ENCODE measurements at places on chromosomes 12 and 14. TPM values are rescaled to one million over a fixed set of nuclear protein-coding genes. Genes with fewer than 3 reads are reported as not detected.
A peak's percentile ranks its signal among the peaks of the same experiment; 100 is the strongest.

- no peak for DNase-seq
- no peaks in the 10 kb centered on the region for H3K27me3 ChIP-seq
- H3K4me1 ChIP-seq: no peaks in the 10 kb centered on the region
- no peaks in the 10 kb centered on the region for H3K36me3 ChIP-seq
Measured at GRCh38 chr14:33634631-33635030, 316.2 kb downstream of the EGLN3 start.

DNA sequence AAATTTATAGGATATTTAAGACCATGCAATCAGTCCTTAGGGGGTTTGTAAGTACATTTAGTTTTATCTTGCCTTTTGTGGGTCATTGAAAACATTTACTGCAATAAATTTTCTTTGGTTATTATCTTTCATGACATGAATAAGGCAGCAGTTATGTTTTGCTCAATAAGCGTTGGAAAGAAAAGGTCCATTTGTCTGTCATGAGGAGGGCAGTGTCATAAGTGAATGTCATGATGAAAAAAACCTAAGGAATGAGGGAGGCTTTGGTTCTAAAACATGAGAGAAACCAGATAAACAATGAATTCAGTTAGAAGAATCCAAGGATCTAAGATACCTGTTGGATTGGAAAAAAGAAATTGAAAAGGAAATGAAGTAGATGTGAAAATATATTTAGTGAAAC lies 209.4 kb downstream of the NAV3 start:
- no peaks in the 10 kb centered on the region for H3K27me3 ChIP-seq
- no peaks in the 10 kb centered on the region for H3K4me1 ChIP-seq

- peaks cover 7% of the 10 kb centered on the region for H3K4me1 ChIP-seq
- H3K27me3 ChIP-seq: no peaks in the 10 kb centered on the region
Measured at GRCh38 chr12:49446571-49446970, 79.3 kb downstream of the SPATS2 start.

DNA sequence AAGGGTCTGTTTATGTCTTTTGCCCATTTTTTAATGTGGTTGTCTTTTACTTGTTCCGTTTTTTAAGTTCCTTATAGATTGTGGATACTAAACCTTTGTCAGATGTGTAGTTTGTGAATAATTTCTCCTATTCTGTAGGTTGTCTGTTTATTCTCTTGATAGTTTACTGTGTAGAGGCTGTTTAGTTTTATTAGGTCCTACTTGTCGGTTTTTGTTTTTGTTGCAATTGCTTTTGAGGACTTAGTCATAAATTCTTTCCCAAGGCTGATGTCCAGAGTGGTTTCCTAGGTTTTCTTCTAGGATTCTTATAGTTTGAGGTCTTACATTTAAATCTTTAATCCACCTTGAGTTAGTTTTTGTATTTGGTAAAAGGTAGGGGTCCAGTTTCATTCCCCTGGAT lies 33.9 kb downstream of the SLC39A9 start:
- peaks cover 4% of the 10 kb centered on the region for H3K4me1 ChIP-seq
- no peak overlapping the region for H3K27ac ChIP-seq
- DNase-seq: no peak
- H3K36me3 ChIP-seq: peaks cover 34% of the 10 kb centered on the region

- no peak overlapping the region for H3K27ac ChIP-seq
- no peaks in the 10 kb centered on the region for H3K4me1 ChIP-seq
- H3K27me3 ChIP-seq: peaks cover 10% of the 10 kb centered on the region
- H3K36me3 ChIP-seq: no peaks in the 10 kb centered on the region
Measured at GRCh38 chr14:77190977-77191376, 9.4 kb downstream of the TMEM63C start.

DNA sequence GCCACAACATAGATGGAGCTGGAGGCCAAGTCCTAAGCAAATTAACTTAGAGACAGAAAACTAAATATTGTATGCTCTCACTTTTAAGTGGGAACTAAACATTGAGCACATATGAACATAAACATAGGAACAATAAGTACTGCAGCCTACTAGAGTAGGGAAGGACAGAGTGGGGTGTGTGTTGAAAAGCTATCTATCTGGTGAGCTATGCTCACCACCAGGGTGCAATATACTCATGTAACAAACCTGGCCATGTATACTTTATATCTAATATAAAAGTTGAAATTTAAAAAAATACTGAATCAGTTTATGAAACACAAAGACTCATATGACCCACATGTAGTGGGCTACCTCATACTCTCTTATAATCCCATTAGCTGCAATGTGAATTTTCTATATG lies 1305.0 kb downstream of the LRFN5 start:
- no peaks in the 10 kb centered on the region for H3K36me3 ChIP-seq
- DNase-seq: no peak
- no peaks in the 10 kb centered on the region for H3K27me3 ChIP-seq

DNA sequence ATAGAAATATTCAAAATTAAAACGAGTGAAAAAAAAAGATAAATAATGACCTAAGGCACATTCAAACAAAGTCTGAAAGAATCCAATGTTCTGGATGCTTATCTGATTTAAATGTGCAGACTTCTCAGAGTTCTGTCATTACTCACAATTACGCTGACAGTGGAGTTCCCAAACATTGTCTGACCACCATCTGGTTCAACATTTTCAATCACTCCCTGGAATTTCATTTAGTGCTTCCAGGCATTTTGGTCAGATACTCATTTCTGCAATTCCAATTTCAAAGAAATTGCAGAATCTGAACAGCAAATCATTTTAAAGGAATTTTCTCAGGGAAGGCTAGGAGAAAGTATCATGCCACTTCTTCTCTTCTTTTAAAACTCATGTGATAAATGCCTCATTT lies 398.2 kb upstream of the PDE3A start:
- no peaks in the 10 kb centered on the region for H3K36me3 ChIP-seq
- no peak overlapping the region for H3K4me3 ChIP-seq
- no peak overlapping the region for H3K27ac ChIP-seq
- H3K27me3 ChIP-seq: peaks cover 7% of the 10 kb centered on the region
- H3K4me1 ChIP-seq: peaks cover 6% of the 10 kb centered on the region

DNA sequence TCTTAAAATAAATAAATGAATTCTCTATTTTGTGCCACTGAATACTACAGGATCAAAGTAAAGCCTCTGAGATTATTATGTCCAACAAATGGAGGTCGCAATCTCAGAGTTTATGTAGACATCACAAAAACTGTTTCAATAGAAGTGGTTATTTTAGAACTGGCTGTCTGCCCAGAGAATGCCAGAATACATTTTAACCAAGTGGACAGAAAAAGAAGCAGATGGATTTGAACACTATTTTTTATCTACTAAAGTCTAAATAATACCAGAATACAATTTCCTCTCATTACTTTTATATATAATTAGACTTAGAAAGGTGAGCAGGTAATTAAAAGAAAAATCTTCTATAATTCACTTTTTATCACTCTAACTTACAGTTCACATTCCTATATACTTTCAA lies 118.3 kb downstream of the MED13L start:
- H3K27me3 ChIP-seq: no peaks in the 10 kb centered on the region
- H3K4me1 ChIP-seq: peaks cover 36% of the 10 kb centered on the region
- H3K36me3 ChIP-seq: peaks cover 2% of the 10 kb centered on the region
- no peak for DNase-seq

DNA sequence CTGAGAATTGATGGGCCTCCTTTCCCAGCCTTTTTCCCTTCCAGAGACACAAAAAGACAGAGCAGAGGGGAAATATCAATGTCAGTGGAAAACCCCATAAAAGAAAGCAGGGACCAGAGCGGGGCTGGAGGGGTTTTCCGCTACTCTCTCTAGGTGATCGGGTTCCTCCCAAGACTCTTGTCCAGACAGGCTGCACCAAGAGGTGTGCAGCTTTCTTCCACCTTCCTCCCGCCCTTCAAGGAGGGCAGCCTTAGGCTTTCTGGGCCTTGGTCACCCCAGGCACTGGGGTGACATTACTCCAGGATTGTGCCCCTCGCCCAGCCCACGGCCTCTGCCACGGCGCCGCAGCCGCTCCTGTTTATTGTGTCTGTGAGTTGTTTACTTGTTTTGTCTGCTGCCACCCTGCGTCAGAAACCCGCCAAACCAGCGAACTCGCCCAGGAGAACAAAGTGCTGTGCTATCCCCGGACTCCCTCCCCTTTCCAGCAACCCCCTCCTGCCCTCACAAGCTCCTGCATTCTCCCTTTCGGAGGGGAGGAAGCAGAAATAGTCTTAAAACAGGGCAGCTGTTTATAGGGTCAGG lies 6.7 kb upstream of the HOXC6 start:
- H3K27ac ChIP-seq: no peak overlapping the region
- H3K4me1 ChIP-seq: peaks cover 21% of the 10 kb centered on the region
- peaks cover 2% of the 10 kb centered on the region for H3K36me3 ChIP-seq
- H3K27me3 ChIP-seq: peaks cover 88% of the 10 kb centered on the region
- H3K4me3 ChIP-seq: no peak overlapping the region

- H3K27me3 ChIP-seq: no peaks in the 10 kb centered on the region
- no peak overlapping the region for H3K27ac ChIP-seq
- DNase-seq: no peak
- no peaks in the 10 kb centered on the region for H3K36me3 ChIP-seq
- H3K4me1 ChIP-seq: no peaks in the 10 kb centered on the region
- H3K4me3 ChIP-seq: no peak overlapping the region
Measured at GRCh38 chr12:24595652-24596235, 353.2 kb downstream of the BCAT1 start.

DNA sequence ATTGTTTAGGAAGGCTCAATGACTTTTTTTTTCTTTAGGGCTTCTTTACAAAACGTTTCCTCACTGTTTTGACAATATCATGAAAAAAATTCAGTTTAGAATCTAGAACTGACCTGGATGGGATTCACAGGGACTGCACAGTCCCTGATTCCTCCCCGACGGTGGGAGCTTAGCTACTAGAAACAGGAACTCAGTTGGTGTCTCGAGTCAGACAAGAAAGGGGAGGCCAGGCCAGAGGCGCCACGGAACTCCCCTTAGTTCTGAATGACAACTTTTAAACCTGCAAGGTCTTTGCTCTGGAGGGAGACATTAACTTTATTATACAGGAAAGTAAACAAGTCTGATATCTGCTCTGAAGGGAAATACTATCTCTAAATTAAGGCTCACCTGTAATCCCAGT lies 45.4 kb upstream of the SRP54 start:
- H3K36me3 ChIP-seq: peaks cover 18% of the 10 kb centered on the region
- H3K27ac ChIP-seq: peak overlapping the region; percentile 67
- H3K4me1 ChIP-seq: peaks cover 21% of the 10 kb centered on the region
- no peak overlapping the region for H3K4me3 ChIP-seq
- no peaks in the 10 kb centered on the region for H3K27me3 ChIP-seq

DNA sequence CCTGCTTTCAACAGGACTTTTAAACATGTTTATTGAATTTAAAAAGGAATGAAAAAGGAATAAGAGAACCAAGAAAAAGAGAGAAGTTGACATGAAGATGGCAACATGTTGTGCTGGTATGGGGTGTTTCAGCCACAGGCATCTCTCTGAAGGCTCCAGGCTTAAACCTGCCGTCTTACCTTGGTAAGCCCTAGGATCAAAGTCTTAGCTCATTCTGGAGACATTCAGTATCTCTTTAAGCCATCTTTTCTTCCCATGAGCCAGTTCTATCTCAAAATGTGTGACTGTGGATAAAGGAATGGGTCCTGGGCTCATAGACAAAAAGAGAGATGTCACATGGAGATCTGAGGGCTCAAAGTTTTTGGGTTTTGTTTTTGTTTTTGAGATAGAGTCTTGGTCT lies 1.6 kb upstream of the TFCP2 start:
- H3K4me1 ChIP-seq: peaks cover 6% of the 10 kb centered on the region
- no peak overlapping the region for H3K4me3 ChIP-seq
- H3K27me3 ChIP-seq: no peaks in the 10 kb centered on the region
- peaks cover 2% of the 10 kb centered on the region for H3K36me3 ChIP-seq
- no peak overlapping the region for H3K27ac ChIP-seq
- no peak for DNase-seq

- H3K4me1 ChIP-seq: peaks cover 5% of the 10 kb centered on the region
- no peaks in the 10 kb centered on the region for H3K27me3 ChIP-seq
- DNase-seq: no peak
- no peaks in the 10 kb centered on the region for H3K36me3 ChIP-seq
- H3K27ac ChIP-seq: no peak overlapping the region
Measured at GRCh38 chr14:38042322-38042721, 165.4 kb upstream of the SSTR1 start.

DNA sequence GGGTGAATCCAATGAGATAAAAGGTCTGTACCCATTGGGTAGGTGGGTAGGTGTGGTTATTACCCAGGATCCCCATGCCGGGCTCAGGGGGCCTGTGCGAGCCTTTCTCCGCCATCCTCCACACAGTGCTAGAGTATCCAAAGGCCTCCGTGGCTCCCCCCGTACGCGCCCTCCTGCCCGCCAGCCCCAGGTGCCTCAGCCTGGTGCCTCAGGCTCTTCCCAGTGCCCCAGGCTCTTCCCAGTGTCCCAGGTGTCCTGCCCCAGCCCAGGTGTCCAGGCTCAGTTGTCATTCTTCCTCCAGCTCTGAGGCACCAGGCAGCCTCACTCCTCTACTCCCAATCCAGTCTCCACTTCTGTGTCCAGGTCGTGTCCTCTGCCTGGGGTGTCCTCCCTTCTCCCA lies 27.6 kb upstream of the YY1 start:
- H3K27ac ChIP-seq: no peak overlapping the region
- no peak for DNase-seq
- H3K4me3 ChIP-seq: no peak overlapping the region
- H3K27me3 ChIP-seq: no peaks in the 10 kb centered on the region
- H3K4me1 ChIP-seq: peaks cover 26% of the 10 kb centered on the region
- peaks cover 3% of the 10 kb centered on the region for H3K36me3 ChIP-seq

DNA sequence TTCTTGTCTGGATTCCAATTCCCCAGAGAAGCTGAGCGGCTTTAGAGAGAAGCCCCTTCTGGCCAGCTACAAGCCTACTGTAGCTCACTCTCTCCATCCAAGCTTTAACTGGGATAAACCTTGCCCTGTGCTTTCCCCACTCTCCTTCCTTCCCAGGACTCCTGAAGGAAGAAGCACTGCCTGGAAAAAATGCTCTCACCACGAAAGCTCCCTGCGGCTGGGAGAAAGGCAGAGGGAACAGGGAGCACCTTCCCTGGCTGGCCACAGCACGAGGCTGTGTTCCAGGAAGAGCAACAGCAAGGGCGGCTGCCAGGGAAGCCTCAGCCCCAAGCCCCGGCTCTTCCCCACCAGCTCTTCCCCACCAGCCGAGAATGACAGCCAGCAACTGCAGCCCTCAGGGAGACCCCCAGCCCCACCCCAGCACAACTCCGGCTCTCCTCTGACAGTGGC lies 40.8 kb upstream of the PNMA1 start:
- no peak for DNase-seq
- H3K27me3 ChIP-seq: no peaks in the 10 kb centered on the region
- H3K36me3 ChIP-seq: peaks cover 47% of the 10 kb centered on the region
- peak overlapping the region; percentile 97 for H3K27ac ChIP-seq
- peaks cover 81% of the 10 kb centered on the region for H3K4me1 ChIP-seq
- peak overlapping the region; percentile 93 for H3K4me3 ChIP-seq

DNA sequence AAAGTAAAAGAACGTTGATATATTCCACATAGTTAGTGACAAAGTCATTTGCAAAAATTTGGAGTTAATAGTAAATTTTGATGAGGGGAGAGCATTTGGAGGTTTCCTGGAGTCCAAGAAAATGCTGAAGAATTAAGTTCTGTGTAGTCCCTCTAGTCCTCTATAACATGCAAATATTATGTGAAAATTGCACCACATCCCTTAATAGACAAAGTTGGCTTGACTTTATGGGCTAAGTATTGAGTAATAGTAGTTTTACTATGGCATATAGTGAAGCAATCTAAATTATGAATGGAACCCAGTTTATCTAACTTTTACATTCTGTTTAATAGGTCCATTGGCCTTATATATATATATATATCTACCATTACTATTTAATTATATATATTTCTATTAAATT lies 66.4 kb upstream of the DCN start:
- H3K36me3 ChIP-seq: no peaks in the 10 kb centered on the region
- peaks cover 8% of the 10 kb centered on the region for H3K27me3 ChIP-seq
- H3K4me3 ChIP-seq: no peak overlapping the region
- no peak for DNase-seq
- no peak overlapping the region for H3K27ac ChIP-seq

Gene INHBC
- not detected for total RNA-seq

Gene STYK1
- 0.56 TPM for total RNA-seq

Gene SYNDIG1L
- not detected for total RNA-seq

Measured in activated naive CD8-positive, alpha-beta T cell treated with anti-CD3 and anti-CD28 coated beads for 36 hours (primary cell).